Sigmoid colon (tissue), 7 donors: ENCODE measurements at places on chromosomes 4 and X. TPM values are rescaled to one million over a fixed set of nuclear protein-coding genes. Genes with fewer than 3 reads are reported as not detected.

DNA sequence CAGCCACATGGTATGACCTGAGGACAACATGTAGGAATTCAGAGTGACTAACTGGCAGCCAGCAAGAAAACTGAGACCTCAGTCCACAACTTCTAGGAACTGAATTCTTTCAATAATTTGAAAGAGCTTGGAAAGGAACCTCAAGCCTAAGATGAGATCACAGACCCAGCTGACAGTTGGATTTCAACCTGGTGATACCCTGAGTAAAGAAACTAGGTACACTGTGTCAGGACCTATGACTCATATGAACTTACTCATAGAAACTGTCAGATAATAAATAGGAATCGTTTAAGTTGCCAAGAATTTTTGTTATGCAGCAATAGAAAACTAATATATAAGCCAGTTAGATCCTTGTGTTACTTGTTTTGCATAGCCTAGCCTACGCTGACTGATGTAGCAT lies 102.4 kb upstream of the DCAF12L1 start:
- no peaks in the 10 kb centered on the region for H3K4me1 ChIP-seq
- DNase-seq = no peak
- no peaks in the 10 kb centered on the region for H3K36me3 ChIP-seq
- no peaks in the 10 kb centered on the region for H3K27me3 ChIP-seq
- H3K27ac ChIP-seq = no peak overlapping the region

- no peaks in the 10 kb centered on the region for H3K36me3 ChIP-seq
- H3K27ac ChIP-seq = no peak overlapping the region
- H3K27me3 ChIP-seq = no peaks in the 10 kb centered on the region
- no peak for DNase-seq
- H3K4me1 ChIP-seq = peaks cover 11% of the 10 kb centered on the region
Measured at GRCh38 chrX:134670134-134670924, 12.1 kb upstream of the PLAC1 start.

- no peak overlapping the region for H3K27ac ChIP-seq
- H3K4me1 ChIP-seq = no peaks in the 10 kb centered on the region
- H3K27me3 ChIP-seq = no peaks in the 10 kb centered on the region
- no peak for DNase-seq
- H3K36me3 ChIP-seq = no peaks in the 10 kb centered on the region
Measured at GRCh38 chr4:29079260-29079659, 1640.9 kb upstream of the PCDH7 start.

ADAD1 gene
- total RNA-seq = not detected

TMEM47 gene
- total RNA-seq = 98.1 TPM
